Hematopoietic multipotent progenitor cell treated with erythropoietin and hydrocortisone succinate and interleukin-3 and kit ligand, for 8 days (in vitro differentiated cells): ENCODE measurements at places on chromosomes 4 and X.
A peak's percentile ranks its signal among the peaks of the same experiment; 100 is the strongest.

GRCh38 chrX:150872773-150873336 is 25.6 kb downstream of the CD99L2 start:
- DNase-seq, result no peak

GRCh38 chr4:65665771-65666523 is 4.3 kb downstream of the EPHA5 start:
- DNase-seq, result no peak

- DNase-seq, result peak; percentile 31
Measured at GRCh38 chr4:117700111-117700892, 334.0 kb upstream of the NDST3 start.

DNA sequence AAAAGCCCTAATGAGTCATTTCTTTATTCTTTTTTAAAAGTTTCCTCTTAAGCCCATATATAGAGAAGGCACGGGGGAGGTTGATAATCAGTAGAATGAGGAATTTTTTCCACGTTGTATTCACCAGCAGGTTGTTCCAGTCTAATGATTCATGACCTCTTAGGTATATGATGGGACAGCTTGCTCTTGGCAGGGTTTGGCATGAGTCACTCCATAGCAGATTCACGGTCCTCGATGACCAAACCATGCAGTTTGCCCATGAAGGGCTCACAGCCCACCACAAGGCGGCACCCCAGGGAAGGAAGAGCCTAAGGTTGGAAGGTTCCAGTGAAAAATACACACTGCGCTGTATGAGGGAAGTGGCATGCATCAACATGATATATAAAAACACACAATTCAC is 623.8 kb upstream of the DIPK2B start:
- DNase-seq, result peak; percentile 26

DNA sequence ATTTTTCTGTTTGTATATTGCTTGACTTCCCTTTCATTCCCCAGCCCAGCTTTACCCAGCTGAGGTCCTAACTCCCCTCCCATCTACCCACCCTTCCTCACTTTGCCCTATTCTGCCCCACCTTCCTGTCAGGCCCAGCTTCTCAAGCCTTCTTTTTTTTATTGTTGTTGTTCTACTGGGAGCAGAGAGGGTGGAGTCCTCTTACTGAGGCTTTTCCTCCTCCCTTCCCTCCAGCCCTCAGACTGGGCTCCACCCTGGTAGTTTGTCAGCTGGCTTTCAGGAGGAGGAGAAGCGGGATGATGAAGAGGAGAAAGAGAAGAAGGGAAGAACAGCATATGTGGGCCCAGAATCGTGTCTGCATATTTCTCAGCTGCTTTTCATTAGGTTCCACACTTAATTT is 3.2 kb upstream of the KLF8 start:
- no peak for DNase-seq

DNA sequence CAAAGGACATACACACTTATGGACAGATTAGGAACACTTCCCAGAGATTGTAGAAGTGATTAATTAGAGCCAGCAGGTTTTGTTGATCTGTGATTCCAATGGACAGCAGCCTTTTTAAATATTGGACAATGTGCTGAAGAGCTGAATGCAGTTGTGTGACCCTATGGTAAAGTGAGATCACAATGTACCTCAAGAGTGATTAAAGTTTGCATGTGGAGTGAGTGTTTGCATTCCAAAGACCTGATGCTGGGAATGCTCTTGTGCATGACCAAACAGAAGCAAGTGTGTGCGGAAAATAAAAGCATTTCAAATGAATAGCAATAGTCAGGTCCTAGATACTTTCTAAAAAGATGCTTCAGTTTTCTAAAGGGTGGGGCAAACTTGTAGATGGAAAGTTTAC is 154.1 kb downstream of the BANK1 start:
- no peak for DNase-seq

DNA sequence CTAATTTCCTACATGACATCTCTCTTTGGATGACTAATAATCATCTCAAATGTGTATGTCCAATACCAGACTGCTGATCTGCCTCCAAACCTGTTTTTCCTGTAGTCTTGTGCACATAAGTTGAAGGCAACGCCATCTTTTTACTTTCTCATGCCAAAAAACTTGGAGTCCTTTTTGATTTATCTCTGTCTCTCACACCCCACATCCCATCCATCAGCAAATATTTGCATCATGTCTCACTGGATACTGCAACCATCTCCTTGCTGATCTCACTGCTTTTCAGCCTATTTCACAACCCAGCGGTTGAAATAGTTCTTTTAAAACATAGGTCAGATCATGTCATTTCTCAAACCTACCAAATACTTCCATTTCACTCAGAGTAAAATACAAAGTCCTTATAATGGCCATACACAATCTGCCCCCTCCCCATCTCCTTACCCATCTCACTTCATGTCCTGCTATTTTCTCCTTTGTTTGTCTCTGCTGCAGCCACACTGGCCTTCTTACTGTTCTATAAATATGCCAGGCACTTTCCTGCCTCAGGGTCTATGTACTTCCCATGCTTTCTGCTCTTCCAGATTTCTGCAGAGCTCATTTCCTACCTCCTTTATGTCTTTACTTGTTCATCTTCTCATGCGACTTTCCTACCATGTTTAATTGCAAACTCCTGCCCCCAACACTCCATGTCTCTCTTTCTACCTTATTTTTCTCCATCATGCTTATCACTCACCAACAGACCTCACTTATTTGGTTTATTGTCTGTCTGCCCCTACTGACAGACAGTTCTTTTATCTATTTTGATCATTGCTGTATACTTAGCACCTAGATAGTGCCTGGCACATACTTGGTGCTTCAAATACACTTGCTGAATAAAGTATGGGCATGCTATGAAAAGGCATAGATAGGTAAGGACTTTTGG is 98.8 kb downstream of the ANXA3 start:
- peak; percentile 88 for DNase-seq

- DNase-seq, result no peak
Measured at GRCh38 chr4:82069883-82070638, 303.7 kb downstream of the HNRNPD start.

GRCh38 chr4:84852081-84852480 is 114.4 kb downstream of the WDFY3 start:
- no peak for DNase-seq

DNA sequence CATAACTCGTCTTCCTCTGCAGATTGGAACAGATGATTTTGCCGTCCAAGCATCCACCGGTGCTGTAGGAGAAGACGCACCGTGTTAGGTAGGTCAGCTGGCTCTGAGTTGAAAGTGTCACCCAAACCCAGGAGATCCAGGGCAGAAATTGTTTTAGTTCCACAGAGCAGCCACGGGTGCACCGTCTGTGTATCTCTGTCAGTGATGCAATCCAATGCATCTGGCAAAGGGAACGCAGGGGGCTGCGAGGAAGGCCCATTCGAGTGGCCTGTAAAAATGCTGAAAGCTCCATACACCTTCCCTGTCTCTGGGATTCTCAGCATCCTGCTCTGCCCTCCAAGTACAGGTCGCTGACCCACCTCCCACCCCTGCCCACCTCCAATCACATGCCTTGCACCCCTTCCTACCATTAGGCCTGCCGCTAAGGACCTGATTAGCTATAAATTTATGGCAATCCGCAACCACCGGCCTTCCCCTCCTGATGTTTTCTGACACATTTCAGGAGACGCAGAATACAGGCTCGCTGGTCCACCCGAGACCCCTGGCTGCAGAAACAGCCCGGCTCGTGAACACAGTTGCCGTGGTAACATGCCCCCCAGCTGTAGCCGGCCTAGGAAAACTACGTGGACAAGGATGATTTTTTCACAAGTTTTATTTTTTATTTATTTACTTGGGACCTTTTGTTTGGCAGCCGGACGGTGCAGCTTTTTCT is 39.7 kb upstream of the SHOX start:
- DNase-seq, result no peak

- peak; percentile 40 for DNase-seq
Measured at GRCh38 chr4:83356899-83357661, 22.4 kb upstream of the HPSE start.

GRCh38 chr4:78417603-78418002 is 134.0 kb upstream of the ANXA3 start:
- no peak for DNase-seq

DNA sequence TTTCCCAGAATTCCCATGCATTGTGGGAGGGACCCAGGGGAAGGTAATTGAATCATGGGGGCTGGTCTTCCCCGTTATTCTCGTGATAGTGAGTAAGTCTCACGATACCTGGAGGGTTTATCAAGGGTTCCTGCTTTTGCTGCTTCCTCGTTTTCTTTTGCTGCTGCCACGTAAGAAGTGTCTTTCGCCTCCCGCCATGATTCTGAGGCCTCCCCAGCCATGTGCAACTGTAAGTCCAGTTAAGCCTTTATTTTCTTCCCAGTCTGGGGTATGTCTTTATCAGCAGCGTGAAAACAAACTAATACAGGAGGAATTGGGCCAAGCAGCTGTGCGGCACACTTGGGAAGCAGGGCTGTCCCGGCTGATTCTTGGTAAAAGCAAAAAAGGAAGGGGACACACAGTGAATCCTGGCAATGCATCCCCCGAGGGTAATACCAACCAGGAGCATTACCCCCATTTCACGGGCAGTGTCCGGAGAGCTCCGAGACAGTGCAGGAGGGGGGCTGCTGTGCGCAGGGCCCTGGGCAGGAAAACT is 185.7 kb downstream of the AFAP1 start:
- no peak for DNase-seq

DNA sequence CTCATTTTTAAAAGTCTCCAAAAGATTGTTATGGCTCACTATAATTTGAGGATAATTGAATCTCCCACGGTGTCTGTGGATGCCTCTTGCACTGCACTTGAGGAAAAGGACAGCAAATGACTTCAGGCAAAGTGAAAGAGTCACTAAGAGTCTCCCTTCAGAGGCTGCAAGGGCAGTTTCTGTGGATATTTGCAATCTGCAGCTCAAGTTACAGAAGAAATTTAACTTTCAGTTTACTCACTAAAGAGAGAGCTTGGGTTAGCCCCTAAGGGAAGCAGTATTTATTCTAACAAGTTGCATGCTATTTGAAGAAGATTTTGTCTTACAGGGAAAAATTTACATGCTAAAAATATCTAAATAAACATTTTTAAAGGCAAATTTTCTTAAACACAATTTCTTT is 912.0 kb upstream of the TENM3 start:
- DNase-seq, result no peak

- DNase-seq, result peak; percentile 57
Measured at GRCh38 chr4:56477192-56477702, 9.8 kb downstream of the SRP72 start.

- no peak for DNase-seq
Measured at GRCh38 chr4:37431417-37431743, 186.8 kb downstream of the NWD2 start.

GRCh38 chr4:27759611-27760575 is 899.3 kb downstream of the STIM2 start:
- DNase-seq, result no peak

DNA sequence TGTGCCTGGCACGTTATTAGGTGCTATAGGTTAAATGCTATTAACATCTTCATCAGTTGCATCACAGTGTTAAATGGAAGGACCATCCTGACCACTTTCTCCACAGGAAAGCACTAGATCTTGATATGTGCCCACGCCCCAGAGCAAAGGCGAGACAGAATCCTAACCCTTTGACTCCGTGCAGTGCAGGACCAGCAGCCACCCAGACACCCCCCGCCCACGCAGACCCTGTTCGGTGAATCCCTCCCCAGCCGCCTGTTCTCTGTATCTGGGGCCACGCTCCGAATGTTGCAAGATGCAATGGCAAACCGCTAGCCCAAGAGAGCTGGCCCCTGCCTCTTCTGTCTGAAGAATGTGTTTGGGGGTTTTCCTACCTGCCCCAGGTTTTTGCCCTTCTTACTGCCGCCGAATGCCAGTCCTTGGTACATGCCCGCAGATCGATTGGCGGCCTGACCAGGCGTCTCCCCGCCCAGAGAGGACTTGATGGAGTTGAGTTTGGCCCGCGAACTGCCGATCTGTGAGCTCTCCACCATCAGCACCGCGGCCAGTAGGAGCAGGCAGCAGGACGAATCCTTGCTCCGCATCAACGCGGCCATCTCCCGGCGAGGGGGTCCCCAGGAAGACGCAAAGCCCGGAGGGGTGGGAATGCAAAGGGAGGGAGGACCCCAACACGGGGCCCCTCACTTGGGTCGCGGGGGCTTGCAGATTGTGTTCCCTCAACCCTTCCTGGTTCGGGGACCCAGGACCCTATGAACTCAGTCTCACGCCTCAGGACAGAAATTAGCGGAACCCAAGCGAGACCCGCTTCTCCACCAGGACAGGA is 906 bp downstream of the DKK2 start:
- no peak for DNase-seq

DNA sequence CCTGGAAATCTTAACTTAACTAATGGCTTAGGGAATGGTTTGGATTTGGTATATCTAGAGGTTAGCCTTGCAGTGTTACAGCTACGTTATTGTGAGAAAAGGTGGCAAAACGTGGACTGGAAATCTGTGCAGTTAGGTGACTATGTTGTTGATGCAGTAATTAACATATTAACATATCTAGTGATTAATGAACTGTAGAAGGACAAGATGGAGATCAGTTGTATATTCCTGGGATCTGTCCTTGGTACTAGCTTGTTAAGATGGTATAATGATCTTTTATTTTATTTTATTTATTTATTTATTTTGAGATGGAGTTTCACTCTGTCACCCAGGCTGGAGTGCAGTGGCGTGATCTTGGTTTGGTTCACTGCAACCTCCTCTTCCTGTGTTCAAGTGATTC is 36.9 kb downstream of the GPAT3 start:
- DNase-seq, result no peak

DNA sequence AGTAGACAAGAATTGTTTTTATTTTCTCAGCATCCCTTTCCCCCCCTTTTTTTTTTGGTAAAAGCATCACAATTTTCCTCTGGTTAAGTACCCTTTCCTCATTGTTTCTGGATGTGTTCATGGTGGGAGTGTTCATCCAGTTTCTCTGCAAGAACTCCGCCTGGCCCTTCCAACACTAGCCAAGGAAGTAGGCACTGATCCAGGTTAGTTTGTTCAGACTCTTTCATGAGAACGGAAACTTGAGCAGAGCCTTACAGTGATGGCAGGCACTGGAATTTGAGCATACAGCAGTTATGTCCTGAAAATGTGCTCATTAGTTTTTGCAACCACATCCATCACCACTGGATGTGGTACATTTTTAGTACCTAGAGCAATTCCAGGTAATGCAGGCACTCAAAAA is 336.1 kb upstream of the BOD1L1 start:
- DNase-seq, result no peak

- no peak for DNase-seq
Measured at GRCh38 chr4:1968686-1969295, 40.0 kb downstream of the NELFA start.

- no peak for DNase-seq
Measured at GRCh38 chrX:69226459-69227158, 61.4 kb upstream of the PJA1 start.

GRCh38 chrX:16517039-16517605 is 132.8 kb upstream of the S100G start:
- DNase-seq, result no peak

GRCh38 chr4:101290654-101291053 is 56.7 kb downstream of the PPP3CA start:
- DNase-seq, result no peak

DNA sequence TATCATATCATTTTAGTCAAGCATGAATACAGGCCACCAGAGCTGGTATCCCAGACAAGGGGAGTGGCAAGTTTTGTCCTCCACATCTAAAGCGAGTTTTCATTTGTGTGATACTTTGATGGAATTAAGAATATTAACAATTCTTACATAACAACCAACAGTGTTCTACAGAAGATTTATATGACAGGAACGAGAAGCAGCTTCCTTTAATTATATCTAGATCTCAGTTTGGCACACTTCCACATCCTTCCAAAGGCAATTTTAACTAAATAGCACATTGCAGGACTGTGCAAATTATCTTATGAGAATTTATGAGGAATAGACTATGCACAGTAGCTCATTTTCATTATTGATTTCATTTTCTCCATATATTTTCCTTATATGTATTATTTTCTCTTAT is 121.2 kb upstream of the GUCY1A1 start:
- DNase-seq, result no peak
